ENCODE measurements at places on chromosomes 5 and 9. TPM values are rescaled to one million over a fixed set of nuclear protein-coding genes. Genes with fewer than 3 reads are reported as not detected.

DNA sequence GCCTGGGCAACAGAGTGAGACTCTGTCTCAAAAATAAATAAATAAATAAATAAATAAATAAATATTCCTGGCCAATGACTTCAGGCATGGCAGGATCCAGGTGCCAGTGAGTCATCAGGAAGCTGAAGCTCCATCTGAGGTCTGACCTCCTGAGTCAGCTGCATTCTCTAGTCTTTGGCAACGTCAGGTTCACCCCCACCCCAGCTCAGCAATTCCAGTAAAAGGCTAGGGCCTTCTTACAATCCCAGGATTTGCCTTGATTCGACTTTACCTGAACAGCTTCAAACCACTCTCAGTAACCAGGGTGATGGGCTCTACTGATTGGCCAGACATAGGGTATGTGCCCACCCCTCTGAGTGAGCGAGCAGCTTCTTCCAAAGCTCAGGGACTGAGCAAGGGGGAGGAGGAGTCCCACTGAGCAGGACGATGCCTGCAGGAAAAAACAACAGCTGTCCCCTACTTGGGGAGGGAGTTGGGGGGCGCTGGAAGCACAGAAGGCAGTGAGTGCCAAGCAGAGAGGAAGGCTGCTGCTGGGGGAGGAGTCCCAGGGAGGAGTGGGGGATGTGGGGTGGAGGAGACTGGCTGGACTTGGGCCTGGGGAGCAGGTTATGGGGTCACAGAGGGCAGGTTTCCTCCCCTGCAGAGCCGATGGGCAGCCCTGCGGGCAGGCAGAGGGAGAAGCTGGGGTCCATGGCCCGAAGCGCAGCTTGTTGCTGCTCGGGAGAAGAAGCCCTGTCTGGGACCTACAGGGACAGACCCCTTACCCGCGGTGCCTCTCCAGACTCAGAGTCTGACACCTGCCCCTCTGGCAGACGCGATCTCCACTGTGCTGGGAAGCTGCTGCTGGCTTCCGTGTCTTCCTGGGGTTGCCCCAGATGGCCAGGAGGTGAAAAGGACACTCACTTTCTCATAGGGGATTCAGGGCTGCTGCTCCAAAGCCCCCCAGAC is 25.9 kb upstream of the UNC5A start:
- DNase-seq: no peak

DNA sequence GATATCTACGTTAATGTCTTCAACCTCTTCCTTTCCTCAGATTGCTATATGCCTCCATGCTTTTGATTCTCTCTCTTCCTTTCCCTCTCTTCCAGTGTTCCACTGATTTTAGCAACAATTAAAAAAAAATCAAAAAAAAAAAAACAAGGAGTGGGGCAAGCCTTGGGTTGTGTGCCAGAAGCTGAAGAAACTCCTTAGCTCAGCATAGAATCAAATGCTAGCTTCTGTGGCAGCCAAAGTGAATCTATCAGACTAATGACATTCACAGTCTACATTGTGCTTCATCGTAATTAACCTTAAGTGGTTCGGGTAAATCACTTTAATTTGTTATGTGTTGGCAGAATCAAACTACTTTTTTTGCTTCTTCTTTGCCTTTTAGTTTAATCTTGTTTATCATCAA is 237.3 kb downstream of the TMEM167A start:
- no peak for DNase-seq

DNA sequence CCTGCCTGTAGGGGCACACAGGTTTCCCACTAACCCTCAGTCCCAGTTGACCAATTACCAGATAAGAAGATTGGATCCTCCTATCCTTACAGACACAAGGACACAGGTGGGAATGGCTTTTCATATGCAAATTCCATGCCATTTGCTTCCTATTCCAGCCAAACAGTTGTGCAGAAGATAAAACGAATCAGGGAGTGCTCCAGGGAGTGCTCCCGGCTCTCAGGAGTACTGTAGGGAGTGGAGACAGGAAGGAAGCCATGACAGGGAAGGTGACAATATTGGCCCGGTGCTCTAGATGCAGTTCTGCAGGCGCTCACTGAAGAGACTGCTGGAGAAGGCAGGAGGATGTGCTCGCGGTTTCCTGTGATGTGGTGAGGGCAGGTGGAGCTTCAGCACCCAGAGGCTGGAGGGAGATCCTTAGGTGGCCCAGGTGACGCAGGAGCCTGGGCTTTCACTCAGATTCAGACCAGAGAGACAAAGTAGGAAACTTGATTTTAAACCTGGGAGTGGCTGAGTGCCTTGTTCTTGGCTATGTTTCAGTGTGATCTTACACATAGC is 260.0 kb downstream of the AUH start:
- no peak for DNase-seq

DNA sequence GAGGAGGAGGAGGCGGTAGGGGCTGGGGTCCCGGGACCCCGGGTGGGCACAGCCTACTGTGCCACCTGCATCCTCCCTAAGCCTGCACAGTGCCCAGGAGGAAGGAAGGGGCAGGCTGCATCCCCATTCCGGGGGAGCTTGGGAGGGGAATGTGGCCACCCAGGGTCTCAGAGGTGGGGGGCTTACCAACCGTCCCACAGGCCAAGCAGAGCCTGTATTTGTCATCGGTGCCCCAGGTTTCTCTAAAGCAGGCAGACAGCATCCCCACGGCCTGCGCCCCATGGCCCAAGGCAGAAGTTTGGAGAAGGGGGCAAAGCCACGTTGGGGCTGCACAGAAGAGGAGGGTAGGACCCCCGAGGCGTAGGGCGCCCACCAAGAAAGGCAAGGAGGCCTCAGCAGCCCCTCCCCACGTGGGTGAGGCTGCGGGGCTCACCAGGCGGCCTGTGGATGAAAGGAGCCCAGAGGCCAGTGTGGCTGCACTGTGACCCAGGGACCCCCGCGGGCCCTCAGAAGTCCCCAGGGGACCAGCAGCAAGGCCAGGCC is 507 bp upstream of the GPSM1 start:
- no peak for DNase-seq

GRCh38 chr5:9166202-9167112 is 379.4 kb downstream of the SEMA5A start:
- DNase-seq: no peak

- no peak for DNase-seq
These were observed at the start of gene BRINP1 for GRCh38 chr9:119368681-119369581. BRINP1 (minus strand) TSS chr9:119369435; CDS start chr9:119313355, 56,080 bp downstream.

ADGRD2 gene
- polyA plus RNA-seq: not detected

TMEFF1 gene
- polyA plus RNA-seq: 8.6 TPM

SELENOP gene
- 424 TPM for polyA plus RNA-seq

- no peak for DNase-seq
These were observed 10.0 kb downstream of the BSPRY start for GRCh38 chr9:113359385-113359784.

DNA sequence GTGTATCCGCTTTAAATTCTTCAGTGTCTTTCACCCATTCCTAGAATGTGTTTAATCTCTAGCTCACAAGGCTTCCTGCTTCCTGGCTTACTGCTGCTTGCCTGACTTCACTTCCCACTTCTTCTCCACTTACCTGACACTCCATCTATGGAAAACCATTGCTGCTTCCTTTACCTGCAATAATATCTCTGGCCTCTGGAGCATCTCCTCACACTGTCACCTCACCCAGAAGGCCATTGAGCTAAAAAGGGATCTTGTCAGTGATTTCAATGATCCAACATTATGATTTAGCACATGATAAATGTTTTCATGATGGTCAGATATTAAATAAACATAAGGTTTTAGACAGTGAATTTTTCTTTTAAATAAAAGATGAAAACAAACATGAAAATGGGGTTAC is 281.1 kb downstream of the MRPS30 start:
- no peak for DNase-seq

DNA sequence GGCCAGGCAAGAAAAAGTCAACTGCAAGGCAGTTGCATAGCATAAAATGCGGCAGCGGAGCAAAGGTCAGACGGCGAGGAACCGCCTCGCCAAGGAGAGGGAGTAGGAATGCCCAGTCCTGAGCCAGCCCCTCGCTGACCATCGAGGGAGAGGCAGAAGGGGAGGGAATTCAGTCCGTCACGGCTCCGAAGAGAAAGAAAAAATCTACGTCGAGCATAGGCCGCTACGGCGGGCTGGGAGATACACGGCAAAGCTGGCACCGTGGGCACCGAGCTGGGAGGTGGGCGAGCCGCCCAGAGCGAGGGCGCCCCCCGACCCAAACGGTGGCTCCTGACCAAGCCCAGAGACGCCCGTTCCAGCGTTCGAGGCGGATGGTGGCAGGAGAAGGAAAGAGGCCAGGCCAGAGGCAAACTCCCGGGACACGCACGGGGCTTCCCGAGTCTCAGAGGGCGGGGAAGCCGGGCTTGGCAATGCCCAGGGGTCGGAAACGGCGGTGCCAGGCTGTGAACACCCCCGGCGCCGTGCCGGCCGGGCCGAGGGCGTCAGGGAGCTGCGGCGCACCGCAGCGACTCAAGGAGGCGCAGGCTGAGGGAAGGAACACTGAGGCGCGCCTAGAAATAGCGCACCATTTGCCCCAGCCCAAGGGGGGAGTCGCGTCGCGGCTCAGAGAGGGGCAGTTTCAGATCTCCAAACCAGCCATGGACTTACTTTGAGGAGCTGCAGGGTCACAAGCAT is 518 bp downstream of the SPRY4 start:
- DNase-seq: no peak

BARHL1 gene
- polyA plus RNA-seq: not detected

DNA sequence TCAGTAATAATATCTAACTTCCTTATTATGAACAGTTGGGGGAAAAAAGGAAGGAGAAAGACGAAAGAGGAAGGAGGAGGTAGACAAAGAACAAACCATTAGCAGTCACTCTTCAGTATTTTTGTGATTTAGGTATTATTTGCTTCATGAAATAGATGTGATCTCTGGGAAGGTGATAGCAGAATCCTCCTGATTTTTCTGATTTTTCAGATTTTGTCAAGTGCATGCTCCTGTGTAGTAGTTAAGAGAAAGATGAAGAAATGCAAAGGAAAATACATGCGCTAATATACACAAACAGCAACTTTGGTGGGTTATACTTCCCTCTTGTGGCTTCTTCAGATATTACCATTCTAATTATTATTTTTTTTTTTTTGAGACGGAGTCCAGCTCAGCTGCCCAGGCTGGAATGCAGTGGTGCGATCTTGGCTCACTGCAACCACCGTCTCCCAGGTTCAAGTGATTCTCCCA is 31.6 kb downstream of the LMNB1 start:
- DNase-seq: no peak

DNA sequence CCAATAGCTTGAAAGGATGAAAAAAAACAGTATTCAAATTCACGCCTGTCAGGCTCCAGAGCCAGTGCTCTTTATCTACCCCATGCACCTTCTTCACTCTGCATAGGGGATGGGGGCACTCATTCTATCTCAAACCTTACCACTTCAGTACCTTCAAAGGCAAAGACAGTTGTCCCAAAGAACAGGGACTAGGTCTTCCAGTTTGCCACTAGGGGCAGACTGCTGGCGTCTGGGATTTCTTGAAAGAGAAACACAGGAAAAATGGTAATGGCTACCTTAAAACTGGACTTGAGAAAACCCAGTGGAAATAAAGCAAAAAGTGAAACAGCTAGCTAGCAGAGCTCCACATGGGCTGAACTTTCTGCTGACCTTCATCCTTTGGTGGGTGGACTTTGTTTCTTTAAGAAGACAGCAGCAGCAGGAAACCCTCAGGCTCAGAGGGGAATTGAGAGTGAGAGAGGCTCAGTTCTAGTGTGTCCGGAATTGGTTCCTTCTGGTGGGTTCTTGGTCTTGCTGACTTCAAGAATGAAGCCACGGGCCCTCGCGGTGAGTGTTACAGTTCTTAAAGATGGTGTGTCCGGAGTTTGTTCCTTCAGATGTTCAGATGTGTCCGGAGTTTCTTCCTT is 41.0 kb upstream of the SLC36A1 start:
- no peak for DNase-seq

- peak; percentile 28 for DNase-seq
These were observed 38.5 kb downstream of the FAXDC2 start for GRCh38 chr5:154811653-154812465.

GRCh38 chr9:106655966-106656365 is 207.0 kb upstream of the ZNF462 start:
- DNase-seq: no peak

- no peak for DNase-seq
These were observed 174.9 kb downstream of the ROR2 start for GRCh38 chr9:91775011-91775707.

SPATA31C1 gene
- polyA plus RNA-seq: 0.68 TPM

DNA sequence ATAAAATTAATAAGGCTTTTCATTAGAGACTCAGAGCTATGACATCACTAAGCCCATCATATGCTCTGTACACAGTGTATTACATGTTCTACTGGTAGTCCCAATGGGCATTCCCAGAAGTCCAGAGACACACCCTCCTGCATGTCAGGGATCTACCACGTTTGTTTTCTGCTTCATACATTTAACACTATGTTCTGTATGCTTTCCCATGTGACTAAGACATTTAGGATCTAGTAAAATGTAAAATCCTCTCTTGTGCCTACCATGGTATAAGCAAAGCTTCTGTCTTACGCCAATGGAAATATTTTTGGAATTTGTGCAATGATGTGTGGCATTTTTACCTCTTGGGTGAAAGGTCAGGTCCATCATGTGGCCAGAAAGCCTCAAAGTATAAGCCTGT is 192.4 kb downstream of the ADAMTSL1 start:
- DNase-seq: no peak

HACD4 gene
- polyA plus RNA-seq: 3.2 TPM

All from left renal cortex interstitium (tissue), 4 donors.